Motor neuron (in vitro differentiated cells): ENCODE measurements at places on chromosomes 4 and X.

- peak; percentile 80 for ATAC-seq
Measured at GRCh38 chr4:90328558-90328957, 201.4 kb downstream of the CCSER1 start.

GRCh38 chr4:165610679-165611437, 232.1 kb downstream of the CPE start:
- peak; percentile 91 for ATAC-seq

DNA sequence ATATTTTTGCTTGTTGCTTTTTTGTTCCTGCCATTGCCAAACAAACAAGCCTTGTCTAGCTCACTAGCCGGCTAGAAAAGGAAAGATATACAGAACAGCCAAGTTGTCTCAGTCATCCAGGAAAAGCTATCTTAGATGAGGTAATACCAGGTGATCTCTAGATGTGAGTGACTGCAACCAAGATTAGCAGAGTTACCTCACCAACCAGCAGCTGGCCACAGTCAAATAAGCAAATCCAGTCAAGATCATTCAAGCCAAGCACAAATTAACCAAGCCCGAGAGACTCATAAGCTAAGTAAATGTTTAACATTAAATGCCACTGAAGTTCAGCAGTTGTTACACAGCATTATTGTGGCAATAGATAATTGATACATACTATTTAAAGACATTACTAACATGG, 108.6 kb downstream of the CENPC start:
- ATAC-seq: no peak

- no peak for ATAC-seq
Measured at GRCh38 chr4:176013476-176014247, 52.0 kb upstream of the WDR17 start.

- no peak for ATAC-seq
Measured at GRCh38 chr4:21992330-21992729, 43.8 kb upstream of the KCNIP4 start.

DNA sequence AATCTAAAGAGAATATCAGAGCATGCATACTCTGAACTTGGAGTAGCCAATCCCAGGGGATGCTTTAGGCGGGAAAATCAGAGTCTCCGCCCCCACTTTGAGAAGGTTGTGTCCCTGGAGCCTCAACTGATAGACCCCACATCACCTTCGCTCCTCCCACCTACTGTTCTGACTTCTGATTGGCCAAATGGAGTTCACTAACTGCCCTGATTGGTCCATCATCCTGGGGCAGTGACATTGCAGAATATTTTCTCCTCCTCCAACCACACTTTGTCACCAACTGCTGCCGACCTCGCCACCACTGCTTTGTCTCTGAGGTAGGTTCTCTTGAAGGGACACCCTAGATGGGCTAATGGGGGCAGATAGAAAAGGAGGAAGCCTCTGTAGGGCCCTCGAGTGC, 22.7 kb upstream of the SPACA5B start:
- no peak for ATAC-seq

GRCh38 chrX:53616946-53617345, 69.6 kb downstream of the HUWE1 start:
- ATAC-seq: no peak

GRCh38 chr4:1683261-1683735, 815 bp downstream of the FAM53A start:
- ATAC-seq: no peak

- ATAC-seq: no peak
Measured at GRCh38 chr4:117637347-117637746, 396.9 kb upstream of the NDST3 start.

- peak; percentile 59 for ATAC-seq
Measured at GRCh38 chr4:169410839-169411770, 140.3 kb upstream of the SH3RF1 start.

GRCh38 chr4:22322996-22323395, 192.9 kb downstream of the ADGRA3 start:
- no peak for ATAC-seq

GRCh38 chrX:119636419-119636818, 30.2 kb upstream of the NKRF start:
- no peak for ATAC-seq

DNA sequence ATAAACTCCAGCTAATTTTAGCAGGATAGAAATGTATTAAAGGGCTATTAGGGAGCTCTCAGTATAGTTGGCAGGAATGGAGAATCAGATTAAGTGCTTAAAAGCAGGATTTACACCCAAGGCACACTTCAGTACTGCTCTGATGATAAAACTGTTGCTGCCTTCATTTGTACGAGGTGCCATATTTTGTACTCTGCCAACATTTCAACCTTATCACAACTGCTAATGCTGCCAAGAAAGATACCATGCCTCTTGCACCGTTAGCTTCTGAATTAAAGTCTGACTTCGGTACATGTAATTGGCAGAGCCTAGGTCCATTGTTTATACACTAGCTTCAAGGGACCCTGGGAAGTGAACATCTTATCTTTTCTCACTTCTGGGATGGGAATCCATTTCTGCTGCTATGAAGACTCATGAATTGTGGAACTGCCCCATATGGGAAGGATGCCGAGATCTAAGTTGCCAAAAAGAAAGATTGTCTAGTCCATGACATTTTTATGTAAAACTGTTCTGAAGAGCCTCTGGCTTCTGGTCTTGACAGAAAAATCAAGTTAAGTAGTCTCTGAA, 624.0 kb upstream of the IGFBP7 start:
- ATAC-seq: no peak

GRCh38 chrX:1464041-1464970, 11.6 kb upstream of the ASMTL start:
- ATAC-seq: no peak

- peak; percentile 85 for ATAC-seq
Measured at GRCh38 chr4:8117278-8117682, 41.3 kb downstream of the ABLIM2 start.

GRCh38 chr4:189809839-189810238, 130.8 kb upstream of the FRG1 start:
- no peak for ATAC-seq

DNA sequence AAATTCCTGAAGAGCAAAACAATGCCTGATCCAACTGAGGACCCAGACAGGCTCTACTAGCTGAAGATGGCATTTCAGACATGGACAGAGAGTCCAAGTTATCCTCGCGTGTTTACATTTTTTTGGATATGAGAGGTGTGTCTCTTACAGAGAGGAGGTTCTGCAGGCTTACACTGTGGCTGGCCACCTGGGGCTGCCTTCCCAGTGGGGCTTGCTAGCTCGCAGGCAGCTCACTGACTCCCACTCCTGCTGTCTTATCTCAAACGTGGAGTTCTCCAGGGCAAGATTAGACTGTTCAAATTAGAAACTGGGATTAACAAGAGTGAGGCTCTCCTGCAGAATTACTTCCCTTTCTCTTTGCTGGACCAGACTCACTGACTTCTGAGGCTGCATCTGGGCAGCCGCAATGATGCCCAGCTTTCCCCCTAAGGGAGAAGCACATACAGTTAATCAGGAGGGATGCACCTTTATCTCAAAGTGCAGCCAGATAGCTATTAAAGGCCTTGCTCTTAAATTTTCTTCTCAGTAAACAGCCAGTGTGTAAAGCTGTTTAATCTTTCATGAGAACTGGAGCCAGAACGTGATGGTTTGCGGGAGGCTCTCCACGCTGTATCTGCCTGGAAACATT, 123.0 kb downstream of the ENPP6 start:
- ATAC-seq: no peak

- no peak for ATAC-seq
Measured at GRCh38 chrX:51975360-51975759, 81.9 kb downstream of the MAGED1 start.

DNA sequence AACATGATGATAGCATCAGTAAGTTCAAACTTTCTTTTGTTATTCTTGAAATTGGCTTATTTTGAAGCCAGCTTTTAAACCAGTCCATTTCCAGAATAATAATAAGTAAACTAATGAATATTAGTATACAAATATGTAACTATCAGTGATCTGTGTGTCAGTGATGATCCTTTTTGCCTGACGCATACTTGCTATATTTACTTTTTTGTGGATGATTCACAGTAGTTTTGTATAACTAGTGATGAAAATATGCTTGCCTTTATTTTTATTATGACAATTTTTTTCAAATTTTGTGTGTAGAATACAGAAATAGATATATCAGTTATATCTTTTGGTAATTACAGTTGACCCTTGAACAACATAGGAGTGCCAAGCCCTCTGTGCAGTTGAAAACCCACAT, 49.5 kb downstream of the USP53 start:
- no peak for ATAC-seq

DNA sequence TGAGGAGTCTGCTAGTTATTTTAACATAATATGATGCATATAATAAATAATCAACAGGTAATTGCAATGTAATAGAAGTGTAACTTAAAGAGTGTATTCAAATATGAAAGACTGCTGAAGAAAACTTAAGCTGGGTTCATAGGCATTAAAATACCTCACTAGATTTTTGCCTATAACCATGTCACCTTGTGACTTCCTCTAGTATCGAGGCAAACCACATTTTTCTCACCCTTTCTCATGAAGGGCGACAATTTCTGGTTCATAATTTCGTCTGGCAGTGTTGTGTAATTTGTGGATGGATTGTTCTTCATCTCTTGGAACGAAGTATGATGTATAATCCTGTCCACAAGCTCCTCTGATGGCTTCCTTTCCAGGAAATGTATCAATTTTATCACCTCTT, 16.0 kb downstream of the SULT1E1 start:
- no peak for ATAC-seq

GRCh38 chr4:69471639-69472038, 24.1 kb downstream of the UGT2B4 start:
- no peak for ATAC-seq

- no peak for ATAC-seq
Measured at GRCh38 chr4:45410701-45411210, 684.4 kb upstream of the GNPDA2 start.

- ATAC-seq: peak; percentile 19
Measured at GRCh38 chr4:15034071-15034764, 31.9 kb downstream of the CPEB2 start.

- ATAC-seq: no peak
Measured at GRCh38 chrX:151563449-151563848, at the start of gene PASD1. Gene PASD1 (plus strand): TSS chrX:151563675. CDS start chrX:151601554, 37,879 bp downstream.

- no peak for ATAC-seq
Measured at GRCh38 chrX:7198499-7198898, 50.5 kb upstream of the PUDP start.

DNA sequence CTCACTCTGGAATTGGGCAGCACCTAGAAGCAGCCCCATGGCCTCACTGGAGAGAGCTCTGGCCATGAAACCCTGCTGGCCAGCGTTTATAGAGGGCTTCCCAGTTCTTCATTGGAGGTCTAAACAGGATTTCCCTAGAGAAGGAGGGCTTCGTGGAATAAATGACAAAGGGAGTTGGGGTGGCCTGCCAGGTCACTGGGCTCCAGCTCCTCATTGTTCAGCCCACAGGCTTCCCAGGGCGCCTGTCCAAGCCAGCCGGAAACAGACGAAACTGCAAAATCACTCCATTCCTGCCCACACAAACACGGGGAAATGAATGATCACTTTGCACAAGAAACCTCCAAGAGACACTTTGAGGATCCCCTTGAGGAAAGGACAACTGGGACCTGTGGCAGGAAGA, 189.7 kb downstream of the TSPAN5 start:
- no peak for ATAC-seq

DNA sequence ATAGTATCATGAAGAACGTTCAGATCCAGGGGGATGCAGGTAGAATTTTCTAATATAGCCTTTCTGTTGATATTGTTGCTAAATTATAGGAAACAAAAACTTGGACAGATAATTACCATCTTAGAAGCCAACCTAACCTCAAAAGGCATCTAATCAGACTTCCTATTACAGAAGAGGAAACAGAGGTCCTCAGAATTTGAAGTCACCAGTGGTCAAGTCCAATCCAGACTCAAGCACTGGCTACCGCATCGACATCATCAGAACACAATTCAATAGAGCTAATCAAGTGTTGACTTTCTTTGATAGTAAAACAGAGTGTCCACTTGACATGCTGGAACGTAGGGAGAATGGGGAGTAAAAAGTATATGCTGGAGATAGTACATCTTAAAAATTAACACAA, 10.3 kb upstream of the ATP10D start:
- ATAC-seq: no peak

DNA sequence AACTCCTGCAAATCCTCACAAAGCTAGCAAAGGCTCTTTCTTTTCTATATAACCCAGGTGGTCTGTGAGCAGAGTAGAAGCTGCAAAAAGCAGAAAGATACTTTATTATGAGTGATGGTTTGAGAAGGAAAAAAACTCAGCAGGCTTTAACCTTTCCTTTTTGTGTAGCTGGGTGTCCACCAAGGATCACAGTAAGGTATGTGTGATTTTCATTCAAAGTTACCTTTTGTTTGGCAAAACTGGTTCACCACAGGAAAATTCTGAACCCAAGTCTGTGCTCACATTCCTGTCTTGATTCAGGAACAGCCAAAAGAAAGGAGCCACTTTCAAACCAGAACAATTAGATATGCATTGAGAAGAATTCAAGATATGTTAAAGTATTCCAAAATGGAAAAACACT, 35.7 kb downstream of the FRAS1 start:
- no peak for ATAC-seq

- ATAC-seq: no peak
Measured at GRCh38 chr4:16140231-16140878, 56.5 kb upstream of the PROM1 start.

DNA sequence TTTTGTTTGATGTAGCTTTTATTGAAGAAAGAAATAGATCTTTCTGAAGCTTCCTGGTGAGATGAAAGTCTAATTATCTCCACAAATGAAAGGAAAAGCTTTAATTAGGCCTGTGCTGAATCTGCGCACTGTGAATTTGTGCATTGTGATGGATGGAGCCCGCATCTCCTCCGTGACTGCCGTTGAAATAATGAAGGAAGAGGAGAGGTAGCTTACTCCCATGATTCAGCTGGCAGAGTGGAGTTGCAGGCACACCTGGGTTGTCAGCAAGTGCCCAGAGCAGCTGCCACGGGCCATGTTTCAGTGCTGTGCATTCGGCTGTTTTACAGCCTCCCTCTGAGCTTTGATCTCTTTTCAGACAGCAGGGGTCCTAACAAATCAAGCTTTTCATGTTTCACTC, 735.3 kb upstream of the TENM3 start:
- ATAC-seq: peak; percentile 56

DNA sequence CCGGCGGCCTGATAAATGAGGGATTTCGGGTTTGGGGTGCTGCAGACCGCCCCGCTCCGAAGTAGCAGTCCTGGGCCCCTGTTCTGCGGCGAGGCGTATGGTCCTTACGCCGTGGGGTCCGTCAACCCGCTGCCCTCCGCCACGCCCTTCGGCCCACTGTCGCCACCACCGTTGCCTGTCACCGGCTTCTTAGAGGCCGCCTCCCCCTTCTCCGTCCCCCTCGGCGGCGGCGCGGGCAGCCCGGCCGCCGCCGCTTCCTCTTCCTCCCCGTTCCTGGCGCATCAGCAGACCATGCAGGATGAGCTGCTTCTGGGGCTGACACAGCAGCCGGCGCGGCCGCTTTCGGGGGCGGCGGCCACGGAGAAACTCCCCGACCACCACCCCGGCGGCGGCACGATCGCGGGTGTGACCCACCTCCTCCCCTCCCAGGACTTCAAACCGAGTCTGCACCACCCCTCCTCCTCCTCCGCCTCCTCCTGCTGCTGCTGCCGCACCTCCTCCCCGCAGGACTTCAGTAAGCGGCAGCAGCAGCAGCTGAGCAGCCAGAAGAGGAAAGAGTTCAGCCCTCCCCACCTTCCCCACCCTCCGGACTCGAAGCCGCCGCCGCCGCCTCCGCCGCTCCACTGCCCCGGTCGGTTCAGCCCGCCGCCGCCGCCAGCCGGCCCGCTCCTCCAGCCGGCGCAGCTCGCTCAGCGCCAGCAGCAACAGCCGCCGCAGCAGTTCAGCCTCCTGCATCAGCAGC, 549 bp downstream of the CPEB2 start:
- ATAC-seq: peak; percentile 21

GRCh38 chrX:50617183-50617582, 146.6 kb upstream of the DGKK start:
- no peak for ATAC-seq

GRCh38 chrX:35115205-35115604, 172.6 kb downstream of the FAM47B start:
- ATAC-seq: no peak
